Sciatic nerve (tissue), 2 donors: ENCODE measurements at places on chromosomes 6 and 20.

DNA sequence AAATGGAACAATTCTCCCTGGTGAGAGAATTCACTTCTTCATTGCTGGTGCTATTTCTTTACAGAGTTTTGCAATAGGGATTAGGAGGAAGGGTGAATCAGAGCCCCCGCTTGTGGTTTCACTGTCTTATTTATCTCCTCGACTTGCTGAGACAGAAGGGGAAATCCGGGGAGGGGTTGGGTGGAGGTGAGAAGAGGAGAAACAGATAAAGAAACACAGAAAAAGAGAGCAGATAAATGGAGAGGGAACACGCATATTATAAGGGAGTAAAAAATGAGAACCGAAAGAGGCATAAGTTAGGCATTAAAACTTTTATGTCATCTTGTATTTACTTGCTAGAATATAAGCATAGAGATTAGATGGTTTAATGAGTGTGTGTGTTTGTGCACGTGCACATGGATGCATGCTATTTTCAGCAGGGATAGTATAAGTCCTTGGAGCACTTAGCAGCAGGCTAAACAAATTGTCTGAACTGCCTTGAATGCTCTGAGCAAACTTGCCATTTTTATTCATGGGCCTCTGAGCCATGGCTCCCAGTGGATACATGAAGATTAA, 105.0 kb downstream of the OLIG3 start:
- DNase-seq = no peak

DNA sequence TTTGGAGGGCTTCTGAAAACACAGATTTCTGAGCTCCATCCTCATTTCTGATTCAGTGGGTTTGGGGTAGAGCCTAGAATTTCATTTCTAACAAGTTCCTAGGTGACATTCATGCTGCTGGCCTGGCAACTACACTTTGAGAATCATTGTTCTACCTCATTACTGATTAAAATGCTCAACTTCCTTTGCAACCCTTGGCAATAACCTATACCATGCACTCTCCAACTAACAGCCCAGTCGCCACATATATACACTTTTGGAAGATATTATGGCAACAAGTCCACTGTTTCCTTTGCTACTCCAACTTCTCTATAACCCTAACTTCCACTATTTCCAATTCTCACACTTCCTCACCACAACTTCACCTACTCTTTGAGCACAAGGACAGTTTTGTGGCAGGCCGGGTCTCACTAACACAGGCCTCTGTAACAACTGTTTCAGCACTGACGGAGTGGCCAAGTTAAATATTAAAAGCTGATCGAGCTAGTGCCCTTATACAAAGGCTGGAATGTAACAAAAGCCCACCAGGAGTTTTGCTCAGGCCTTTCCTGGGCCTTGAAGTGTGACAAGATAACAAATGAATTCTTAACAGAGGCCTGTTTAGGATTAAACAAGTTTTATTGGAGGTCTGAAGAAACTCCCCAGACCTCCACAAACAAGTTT, 32.1 kb upstream of the RAB23 start:
- DNase-seq = no peak

DNA sequence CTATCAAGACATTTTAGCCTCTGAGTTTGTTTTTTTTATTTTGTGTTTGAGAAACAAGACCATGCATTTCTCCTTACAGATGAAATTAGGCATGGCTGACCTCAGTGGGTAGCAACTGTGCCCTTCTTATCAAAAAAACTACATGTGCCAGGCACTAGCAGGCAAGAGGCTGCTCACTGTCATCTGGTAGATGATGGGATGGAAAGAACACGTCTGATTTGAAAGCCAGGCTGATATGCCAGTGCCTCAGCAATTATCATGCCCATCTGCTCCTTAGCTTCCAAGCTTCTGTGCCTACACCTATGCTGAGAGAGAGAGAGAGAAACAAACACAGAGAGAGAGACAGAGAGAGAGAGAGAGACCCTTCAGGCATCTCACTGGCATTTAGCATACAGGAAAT, 149.9 kb downstream of the C6orf118 start:
- no peak for DNase-seq

DNA sequence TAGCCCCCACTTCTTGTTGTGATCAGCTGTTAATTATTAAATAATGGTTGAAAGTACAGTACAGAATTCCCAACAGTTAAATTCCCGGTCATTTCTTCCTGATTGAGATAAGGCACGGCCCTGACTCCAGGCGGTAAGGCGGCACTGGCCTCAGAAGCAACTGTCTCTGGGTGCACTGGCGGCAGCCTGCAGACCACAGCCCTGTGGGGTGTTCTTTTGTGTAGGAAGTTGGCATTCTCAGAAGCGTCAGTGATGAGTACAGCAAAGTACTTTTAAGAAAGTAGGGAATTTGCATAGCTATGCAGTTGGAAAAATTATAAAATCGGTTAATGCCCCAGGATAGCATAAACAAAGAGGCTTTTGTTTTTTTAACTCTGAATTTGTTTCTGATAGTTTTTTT, 50.5 kb downstream of the SAMD5 start:
- no peak for DNase-seq

GRCh38 chr6:40552941-40553340, 34.2 kb downstream of the LRFN2 start:
- no peak for DNase-seq

DNA sequence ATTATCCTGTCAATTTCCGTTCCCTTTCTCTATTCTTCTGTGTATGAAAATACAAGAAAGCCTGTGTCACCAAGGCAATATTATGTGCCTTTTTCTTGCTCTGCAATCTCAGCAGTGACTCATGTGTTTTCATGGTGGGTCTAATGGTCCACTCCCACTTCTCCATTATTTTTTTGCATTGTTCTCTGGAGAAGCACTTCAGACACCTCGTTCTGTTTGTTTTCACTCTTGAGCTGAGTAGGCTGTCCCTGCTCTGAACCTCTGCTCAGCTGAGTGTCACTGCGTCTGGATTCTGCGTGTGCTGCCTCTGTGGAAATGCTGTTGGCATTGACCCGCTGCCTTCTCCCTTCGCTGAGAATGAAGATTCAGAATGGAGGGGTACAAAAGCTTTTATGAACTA, 230.6 kb downstream of the TMEM242 start:
- DNase-seq = no peak

- no peak for DNase-seq
Measured at GRCh38 chr6:8628063-8628462, 192.7 kb upstream of the SLC35B3 start.

DNA sequence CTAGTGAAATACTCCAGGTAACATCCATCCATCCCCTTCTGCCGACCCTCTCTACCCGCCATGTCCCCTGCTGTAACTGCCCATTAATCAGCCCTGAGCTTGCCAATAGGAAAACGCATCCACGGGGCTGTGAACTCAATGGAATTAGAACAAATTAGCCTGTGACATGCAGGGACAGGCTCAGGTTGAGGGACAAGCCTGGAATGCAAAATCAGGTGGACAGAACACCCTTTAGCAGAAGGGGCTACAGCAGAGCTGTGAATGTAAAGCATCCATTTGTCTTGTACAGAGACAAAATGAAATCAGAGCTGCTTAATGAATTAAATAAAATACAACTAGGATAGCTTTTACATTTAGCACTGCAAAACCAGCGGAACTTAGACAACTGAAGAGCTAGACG, 187.3 kb upstream of the SASH1 start:
- DNase-seq = no peak

DNA sequence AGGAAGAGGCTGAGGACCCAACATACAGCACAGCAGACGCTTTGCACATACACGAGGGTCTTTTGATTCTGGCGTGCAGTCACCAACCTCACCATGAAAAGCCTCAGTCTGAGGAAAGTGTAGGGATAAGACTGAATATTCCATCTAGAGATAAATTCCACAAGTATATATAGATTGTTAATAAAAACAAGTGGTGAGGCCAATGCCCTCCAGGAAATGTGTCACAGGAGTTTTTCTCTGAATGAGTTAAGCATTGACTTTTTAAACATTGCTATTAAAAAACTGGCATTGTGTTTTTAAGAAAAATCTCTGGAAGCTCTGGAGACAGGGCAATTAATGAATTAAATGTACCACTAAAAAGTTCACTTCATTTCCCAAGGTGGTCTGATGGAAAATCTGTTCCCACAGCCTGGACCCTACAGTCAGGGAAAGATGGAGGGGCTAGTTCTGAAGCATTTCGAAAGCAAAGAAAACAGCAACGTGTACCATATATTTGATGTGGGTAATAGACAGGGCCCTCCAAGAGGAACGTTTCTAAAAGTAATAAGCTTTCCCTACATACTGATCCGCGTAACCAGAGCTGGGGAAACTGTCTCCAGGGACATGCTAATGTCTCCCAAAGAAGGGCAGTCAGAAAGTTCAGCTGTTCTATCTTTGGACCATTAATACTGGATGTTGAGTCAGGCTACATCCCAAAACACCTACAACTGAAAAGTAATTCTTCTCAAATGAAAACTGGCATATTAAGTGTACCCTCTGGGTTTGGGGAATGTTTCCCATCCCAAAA, 301.1 kb downstream of the FOXC1 start:
- DNase-seq = no peak

DNA sequence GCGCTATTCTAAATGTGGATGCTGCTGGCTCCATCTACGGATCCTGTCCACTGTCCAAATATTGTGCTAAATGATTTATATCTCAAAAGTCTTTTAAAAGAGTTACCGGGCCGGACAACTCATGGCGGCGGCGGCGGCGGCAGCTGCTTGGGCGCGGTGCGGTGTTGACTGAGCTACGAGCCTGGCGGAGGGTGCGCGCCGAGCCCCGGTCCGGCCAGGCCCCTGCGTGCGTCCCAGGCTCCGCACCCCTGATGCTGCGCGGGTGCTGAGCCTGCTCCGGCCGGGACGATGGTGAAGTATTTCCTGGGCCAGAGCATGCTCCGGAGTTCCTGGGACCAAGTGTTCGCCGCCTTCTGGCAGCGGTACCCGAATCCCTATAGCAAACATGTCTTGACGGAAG, 303.4 kb downstream of the CENPW start:
- DNase-seq = no peak

DNA sequence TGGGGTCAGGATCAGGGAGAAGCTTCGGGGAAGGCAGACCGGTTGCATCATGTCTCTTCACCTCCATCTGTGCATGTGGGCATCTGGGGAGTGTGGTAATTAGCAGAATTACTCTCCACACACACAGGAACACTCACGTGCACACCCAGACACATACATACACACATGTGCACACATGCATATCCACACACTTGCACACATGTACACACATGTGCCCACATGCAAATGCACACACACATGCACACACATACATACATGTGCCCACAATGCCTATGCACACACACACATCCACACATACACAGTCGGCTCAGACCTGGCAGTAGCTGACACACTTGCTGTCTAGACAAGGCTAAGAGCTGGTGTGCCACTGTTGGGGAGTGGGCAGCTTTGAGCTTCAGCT, 212.3 kb upstream of the PMEPA1 start:
- DNase-seq = no peak

GRCh38 chr6:141123049-141123448, 1009.7 kb upstream of the GJE1 start:
- DNase-seq = no peak

DNA sequence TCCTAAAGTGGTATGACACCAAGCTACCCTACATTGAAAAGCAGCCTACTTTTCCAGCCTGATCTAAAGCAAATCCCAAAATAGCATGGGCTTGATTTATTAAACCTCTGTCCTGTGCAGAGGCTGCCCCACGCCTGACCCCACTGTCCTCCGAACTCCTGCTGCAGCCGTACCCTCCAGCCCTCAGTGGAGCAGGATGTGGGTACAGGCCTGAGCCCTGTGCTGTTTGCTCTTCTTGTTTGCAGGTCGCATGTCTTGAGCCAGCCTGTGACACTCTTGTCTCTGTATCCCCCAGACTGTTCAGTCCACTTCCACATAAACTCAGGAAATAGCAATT, 61.2 kb downstream of the RPP40 start:
- DNase-seq = no peak

- no peak for DNase-seq
Measured at GRCh38 chr6:121666814-121667213, 231.4 kb downstream of the GJA1 start.

GRCh38 chr6:45591306-45591705, 213.6 kb upstream of the SUPT3H start:
- DNase-seq = no peak

GRCh38 chr6:156916130-156916801, 139.1 kb downstream of the ARID1B start:
- no peak for DNase-seq

- no peak for DNase-seq
Measured at GRCh38 chr20:49999329-49999728, 16.5 kb downstream of the SNAI1 start.

GRCh38 chr6:5466281-5467136, 205.2 kb downstream of the FARS2 start:
- DNase-seq = no peak

GRCh38 chr6:84227044-84227433, 404 bp downstream of the CEP162 start:
- DNase-seq = no peak

- DNase-seq = no peak
Measured at GRCh38 chr20:4113615-4114603, 98.6 kb upstream of the RNF24 start.

DNA sequence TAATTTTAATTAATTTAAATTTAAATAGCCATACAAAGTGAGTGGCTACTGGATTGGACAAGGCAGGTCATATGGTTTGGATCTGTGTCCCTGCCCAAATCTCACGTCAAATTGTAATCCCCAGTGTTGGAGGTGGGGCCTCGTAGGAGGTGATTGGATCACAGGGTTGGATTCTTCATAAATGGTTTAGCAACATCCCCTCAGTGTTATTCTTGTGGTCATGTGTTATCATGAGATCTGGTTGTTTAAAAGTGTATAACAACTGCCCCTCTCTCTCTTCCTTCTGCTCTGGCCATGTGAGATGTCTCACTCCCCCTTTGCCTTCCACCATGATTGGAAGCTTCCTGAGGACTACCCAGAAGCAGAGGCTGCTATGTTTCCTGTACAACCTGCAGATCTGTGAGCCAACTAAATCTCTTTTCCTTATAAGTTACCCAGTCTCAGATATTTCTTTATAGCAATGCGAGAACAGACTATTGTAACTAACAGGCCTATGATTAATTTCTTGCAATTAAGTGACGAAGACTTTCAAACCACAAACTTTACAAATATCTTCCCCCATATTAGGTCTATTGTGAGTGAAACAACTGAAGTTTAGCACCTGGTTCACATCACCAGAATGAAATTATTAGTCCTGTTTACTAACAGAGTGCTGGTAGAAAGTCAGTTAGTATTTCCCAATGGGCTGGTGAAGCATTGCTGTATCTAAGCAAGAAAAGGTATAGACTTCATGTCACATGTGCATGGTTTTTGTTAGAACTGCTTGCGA, 60.0 kb upstream of the TNFAIP3 start:
- DNase-seq = no peak
